ENCODE measurements at places on chromosomes 12 and 14.

DNA sequence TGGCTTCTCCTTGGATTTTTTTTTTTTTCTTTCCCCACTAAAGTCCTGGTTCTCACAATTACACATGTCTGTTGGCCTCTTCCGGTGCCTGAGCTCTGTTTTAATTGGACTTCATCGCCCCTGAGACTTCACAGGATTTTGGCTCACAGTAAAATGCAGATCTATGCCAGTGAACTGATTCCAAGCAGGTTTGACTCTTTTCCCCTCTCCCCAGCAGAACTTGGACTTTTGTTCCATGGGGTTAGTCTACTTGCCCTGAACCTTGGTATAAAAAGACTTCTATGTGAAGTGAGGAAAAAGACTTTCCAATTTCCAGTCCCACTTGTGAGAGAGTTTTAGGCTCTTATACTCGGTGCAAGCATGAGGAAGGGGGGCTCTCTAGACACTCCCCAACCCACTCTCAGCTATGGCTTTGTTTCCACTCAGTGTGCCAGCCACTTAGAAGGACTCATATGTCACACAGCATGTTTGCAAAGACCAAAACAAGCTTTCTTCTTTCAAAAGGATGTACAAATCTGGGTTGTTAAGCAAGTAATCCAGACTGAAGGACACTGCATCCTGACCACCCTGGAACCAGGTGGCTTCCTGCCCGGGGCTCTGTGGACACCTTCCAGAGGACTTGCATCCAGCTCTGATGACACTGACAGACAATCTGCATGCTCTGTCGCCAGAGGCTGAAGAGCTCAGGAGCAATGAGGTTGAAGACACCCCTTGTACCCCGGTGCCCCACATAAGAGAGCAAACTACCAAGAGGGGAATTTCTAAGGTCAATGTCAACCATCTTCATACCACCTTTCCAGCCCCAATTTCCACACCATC is 221.9 kb upstream of the EGLN3 start:
- no peak for DNase-seq

GRCh38 chr14:97276573-97276972 is 479.4 kb downstream of the VRK1 start:
- no peak for DNase-seq

DNA sequence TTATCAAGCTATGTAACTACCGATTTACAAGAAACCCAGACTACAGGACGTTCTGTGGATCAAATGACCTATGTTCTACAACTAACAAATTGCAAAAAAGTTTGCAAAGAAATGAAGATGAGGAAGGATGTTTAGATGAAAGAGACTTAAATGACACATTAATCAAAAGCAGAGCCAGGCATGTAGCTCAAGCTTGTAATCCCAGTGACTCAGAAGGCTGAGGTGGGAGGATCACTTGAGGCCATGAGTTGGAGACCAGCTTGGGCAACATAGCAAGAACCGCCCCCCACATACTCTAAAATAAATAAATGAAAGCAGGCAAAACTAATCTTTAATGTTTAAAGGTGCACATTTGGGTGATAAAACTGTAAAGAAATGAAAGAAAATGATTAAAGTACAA is 331.9 kb downstream of the BTG1 start:
- no peak for DNase-seq

DNA sequence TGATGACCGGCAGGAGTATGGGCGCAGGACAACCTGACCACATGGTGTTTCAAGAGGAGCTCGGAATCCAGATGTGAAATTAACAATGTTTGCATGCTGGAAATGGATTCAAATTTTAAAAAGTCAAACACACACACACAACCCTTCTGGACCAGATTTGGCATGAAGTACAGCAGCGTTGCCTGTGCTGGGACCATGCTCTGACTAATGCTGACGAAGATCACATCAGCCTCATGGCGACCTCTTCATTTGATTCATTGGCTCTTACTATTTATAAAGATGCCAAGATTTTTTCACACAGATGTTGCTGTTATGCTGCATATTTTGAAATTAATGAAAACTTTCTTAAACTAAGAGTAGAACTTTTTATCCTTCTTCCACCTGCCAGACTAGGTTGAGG is 926.6 kb upstream of the TMEM132C start:
- no peak for DNase-seq

DNA sequence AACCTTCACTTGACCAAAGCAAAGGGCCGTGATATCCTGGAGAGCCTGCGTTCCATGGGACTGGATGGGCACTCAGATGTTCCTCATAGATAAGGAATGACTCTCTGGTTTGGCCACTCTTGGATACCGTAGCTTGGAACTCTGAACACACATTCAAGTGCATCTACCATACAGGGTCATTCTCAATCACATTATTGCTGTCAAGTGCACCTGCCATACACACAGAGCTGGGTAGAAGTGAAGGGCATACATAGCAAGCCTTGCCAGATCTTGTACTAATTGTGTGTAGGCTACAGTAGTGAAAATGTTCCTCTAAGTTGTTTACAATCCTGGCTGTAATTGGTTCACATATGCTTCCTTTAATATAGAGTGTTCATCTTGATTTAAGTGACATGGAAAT is 58.3 kb downstream of the PELI2 start:
- no peak for DNase-seq

DNA sequence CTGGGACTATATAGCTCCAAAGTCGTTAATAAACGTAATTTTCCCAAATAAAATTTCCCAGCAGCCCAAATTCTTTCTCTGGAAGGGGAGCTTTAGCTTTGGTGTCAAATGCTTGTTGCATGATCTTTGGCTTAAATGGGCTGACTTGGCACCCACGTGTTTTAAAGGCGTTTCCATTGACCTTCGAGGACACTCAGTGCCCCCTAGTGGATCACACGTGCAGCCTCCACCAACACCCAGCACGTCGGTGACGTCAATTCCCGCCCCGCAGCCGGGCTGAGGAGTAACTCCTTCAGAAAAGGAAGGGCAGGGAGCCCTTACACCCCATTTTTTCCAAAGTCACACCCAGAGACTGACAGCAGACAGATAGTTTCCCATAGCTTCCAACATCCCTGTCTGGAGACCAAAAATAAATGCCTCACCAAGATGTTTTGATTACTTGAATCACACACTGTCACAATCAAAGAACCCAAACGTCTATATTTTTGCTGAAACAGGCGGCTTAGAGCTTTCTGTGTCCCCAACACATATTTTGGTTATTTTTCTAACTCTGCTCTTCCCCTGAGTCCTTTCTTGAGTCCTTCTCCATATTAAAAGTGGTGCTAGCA is 707.9 kb downstream of the AACS start:
- no peak for DNase-seq

DNA sequence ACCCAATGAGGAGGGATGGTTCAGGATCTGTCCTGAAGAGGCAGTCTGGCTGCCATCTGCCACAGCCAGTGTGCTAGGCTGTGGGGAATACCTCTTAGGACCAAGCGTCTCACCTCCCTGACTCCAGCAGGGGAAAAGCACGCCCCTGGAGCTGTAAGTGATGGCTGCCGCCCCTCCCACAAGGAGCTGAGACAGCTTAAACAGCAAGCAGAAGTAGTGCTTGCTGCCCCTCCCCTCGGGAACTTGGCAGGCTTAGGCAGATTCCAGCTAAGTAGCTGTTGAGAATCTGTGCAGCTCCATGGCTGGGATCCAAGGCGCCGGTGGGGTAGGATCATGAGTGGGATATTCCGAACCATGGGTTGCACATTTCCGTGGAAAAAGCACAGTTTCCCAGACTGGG is 360.4 kb upstream of the MDGA2 start:
- no peak for DNase-seq

DNA sequence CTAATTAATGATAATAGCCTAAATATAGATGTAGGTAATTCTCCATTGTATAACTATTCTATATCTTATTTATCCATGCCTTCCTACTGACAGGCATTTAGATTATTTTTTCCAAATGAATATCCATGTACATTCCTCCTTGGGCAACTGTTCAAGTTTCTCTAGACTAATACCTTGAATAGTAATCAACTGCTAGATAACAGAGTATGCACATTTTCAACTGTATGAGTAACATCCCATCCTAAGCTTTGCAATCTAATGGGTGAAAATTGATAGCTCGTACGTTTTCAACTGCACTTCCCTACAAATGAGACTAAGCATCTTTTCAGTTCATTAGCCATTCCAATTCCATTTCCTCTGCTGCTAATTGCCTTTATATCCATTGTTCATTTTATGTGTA is 37.0 kb downstream of the YAF2 start:
- DNase-seq: no peak

- no peak for DNase-seq
Observed at GRCh38 chr12:28107679-28108078, 82.6 kb upstream of the CCDC91 start.

- DNase-seq: no peak
Observed at GRCh38 chr12:19205120-19205519, 75.6 kb downstream of the PLEKHA5 start.

Measured in caudate nucleus (tissue), 63 donors.